ENCODE measurements at places on chromosomes 5 and 9.

DNA sequence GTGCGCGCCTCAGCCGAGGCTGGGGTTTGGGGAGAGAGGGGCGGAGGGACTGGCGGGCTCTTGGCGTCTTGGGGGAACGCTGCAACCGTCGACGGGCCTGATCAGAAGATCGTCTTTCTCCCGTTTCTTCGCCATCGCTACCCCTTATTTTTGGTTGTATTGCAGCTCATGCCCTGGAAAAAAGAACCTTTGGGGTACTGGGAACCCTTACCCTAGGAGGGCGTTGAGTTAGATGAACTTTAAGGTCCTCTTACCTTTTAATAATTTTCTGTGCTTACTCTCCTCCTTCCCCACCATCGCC, 719 bp downstream of the PAIP2 start:
- no peak for DNase-seq

DNA sequence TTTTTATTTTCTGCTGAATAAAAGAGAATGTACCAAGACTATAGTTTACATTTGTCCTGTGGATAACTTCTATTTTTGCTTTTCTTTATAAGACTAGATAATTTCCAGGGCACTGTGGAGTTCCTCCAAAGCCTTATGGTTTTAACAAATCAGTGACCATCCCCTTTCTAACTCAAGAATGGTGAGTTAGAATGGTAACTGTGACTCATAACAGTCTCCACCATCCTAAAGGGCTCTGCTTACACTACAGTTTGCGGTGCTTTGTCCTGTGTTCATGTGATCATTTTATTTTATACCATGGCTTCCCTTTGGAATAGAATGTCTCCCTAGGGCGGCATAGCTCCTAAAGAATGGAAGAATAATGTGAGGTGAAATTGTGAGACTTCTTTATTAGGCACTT, 30.2 kb downstream of the WDR36 start:
- no peak for DNase-seq

DNA sequence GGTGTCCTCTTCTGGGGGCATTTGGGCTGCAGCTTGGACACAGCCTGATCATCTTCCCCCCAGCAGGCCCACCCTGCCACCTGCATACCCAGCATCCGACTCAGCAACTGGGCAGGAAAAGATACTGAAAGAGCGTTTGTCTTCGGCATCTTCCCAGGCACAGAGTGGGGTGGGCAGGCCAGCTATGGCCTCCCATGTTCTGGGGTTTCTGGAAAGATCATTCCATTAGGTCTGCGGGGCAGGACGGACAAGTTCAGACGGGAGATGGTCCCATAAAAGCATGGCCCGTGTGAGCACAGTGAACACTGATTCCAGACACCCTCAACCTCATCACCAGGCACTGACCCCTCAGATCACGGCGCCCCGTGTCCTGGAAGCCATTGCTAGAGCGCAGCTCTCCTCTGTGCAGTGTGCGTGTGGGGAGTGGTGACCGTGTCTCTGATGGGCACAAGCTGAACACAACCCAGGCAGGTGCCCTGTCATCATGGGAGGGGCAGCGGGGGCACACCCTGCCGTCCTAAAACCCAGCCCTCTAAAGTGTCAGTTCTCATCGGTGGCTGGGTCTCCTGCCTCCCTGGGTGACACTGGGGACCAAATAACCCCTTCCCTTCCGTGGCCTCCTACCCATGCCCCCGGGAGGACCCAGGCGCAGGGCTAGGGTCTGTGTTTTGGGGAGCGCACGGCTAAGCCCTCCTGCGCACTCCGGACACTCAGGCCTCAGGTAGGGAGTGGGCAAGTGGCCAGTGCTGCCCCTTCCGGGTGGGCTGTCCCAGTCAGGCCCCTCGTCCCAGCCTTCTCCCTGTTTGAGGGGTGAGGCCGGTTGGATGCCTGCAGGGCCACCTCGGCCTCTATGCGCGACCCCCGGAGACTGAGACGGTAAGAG, 13.2 kb upstream of the TMEM250 start:
- DNase-seq = no peak

GRCh38 chr9:115198001-115198400, 80.0 kb upstream of the TNC start:
- DNase-seq = peak; percentile 74

DNA sequence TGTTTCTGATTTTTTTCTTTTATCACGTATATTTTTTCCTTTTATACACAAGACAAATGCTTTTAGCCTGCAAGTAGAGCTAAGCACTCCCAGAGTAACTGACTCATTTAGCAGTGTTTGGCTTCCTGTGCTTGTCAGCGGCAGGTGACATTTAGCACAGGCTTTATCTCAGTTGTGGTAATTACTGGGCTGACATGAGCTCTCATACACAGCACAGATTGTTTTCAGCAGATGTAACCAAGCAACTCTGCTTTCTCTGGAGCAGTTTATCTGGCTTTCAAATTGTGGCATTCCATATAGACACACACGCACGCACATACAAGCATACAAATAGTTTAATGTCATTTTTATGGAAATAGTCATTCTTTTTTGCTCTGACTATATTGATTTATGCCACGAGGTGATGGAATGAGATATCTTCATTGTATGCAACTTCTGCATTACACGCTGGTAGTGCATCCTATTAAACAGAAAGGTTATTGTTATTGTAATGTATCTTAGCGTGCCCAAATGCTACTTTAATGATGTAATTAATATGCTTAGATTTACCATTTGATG, 379.0 kb upstream of the GRAMD2B start:
- DNase-seq = no peak

GRCh38 chr5:39846144-39846543, 421.4 kb upstream of the DAB2 start:
- DNase-seq = no peak

- no peak for DNase-seq
These were observed 74.1 kb upstream of the CLINT1 start for GRCh38 chr5:157933005-157933404.

GRCh38 chr5:81779916-81780266, 29.0 kb upstream of the SSBP2 start:
- DNase-seq = no peak

DNA sequence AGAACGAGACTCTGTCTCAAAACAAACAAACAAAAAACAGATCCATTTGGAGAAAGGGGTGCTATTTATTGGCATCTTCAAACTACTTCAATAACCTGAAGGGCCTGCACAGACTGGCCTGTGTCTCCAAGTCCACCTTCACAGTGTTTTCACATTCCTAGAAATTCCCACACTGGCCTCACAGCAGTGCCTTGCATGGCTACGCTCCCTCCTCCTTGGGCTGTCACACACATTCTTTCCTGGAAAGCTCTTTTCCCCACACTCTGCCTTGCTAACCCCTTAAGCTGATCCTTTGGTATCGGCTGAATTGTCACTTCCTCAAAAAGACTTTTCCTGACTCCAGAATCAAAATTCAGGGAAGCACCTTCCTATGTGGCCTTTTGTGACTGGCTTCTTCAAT, 19.8 kb downstream of the FAM151B start:
- DNase-seq = no peak

DNA sequence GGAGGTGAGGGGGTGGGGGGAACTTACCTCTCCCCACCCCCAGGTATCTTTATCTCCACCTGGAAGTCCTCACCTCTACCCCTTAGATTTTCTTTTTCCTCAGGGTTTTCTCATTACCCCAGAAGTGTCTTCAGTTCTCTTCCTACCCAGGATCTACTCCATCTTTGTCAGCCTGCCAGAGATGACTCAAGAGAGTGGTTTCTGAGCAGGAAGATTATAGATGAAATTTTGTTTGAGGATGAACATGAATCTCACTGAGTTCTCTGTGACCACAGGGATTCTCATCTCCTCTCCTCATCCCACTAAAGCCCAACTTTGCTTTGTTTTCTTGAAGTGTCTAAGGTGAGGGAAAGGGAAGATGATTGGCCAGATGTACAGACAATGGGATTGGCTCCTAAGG, 5.2 kb upstream of the HINT2 start:
- DNase-seq = peak; percentile 35

- DNase-seq = no peak
These were observed 8.4 kb upstream of the OLFM1 start for GRCh38 chr9:135079018-135079417.
